ENCODE measurements at places on chromosomes 13 and 19.
A peak's percentile ranks its signal among the peaks of the same experiment; 100 is the strongest.

GRCh38 chr13:64675255-64675892 is 2554.8 kb downstream of the PCDH9 start:
- no peak for DNase-seq

- no peak for DNase-seq
Measured at GRCh38 chr19:17026706-17027534, at the start of gene CPAMD8. Gene CPAMD8 (minus strand): TSS chr19:17026810. CDS start chr19:17026642, 168 bp downstream.

DNA sequence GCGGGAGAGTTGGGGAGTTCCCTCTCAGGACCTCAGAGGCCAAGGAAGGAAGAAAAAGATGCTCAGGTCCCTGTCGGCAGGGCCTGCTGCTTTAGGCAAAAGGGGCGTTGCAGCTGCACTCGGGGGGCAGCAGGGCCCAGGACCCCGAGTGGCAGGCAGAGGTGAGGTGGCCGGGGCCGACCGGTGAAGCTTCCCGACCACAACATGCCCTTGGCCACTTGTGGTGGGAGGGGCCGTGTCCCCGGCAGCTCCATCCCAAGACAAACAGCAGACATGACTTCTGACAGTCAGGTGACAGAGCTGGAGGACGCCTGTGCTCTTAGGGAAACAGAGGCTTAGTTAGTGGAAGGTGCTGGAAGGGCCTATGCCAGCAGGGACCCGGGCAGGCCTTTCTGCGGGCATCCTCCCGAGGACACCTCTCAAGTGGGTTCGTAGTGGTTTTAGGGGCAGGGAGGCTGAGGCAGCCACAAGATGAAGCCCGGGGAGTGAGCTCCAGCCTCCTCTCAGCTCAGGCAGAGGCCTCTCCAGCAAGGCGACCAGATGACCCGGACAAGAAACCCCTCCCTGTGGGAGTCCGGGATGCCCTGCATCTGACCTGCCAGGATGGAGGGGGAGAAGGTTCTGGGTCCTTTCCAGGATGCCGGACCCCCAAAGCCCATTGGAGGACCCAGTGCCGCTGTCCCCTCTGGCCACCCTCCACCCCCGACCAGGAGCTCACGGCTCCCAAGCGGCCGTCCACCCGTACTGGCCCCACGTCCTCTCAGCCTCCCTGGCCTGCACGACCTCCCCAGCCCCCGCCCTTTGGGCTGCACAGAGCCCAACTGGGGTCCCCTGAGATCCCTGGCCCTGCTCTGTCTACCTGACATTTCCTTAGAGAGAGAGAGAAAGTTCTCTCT is 24.2 kb downstream of the BTBD2 start:
- no peak for DNase-seq

GRCh38 chr13:32976912-32977311 is 39.3 kb upstream of the KL start:
- DNase-seq: no peak

DNA sequence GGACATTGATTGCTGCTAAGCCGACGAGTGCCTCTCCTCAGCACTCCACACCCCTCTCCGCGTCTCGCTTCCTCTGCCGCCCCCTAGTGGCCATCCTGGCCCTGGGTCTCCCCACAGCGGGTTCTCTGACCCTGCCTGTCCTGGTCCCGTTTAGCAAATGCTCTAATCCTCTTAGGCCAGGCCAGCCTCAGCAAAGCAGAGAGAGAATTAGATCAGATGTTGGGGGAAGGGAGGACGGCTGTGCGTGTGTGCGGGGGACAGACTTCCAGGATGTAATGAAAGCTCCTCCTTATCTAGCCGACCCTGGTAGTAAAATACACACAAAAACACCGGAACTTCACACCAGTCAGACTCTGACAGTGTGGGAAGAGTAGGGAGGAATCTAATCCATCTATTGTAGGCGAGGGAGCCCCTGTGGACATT is 4.5 kb downstream of the TPRX2 start:
- DNase-seq: no peak

GRCh38 chr13:98873377-98874028 is 104.4 kb downstream of the DOCK9 start:
- no peak for DNase-seq

DNA sequence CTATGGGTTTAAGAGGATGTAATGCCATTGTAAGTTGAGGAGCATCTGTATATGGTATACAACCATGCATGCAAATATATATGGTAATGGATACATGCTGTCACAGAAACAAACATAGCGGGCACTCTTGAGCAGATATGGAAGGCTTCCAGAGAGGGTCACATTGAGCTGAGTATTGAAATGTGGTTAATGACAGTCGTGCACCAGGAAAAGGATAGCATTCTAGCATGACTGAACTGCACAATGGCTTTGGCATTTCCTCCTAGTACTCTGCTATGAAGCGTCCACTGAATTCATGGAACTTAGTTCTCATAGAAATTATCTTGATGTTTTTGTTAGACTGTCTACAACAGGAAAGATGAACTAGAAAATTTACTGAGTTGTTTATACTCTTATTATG is 25.2 kb downstream of the DGKH start:
- no peak for DNase-seq

DNA sequence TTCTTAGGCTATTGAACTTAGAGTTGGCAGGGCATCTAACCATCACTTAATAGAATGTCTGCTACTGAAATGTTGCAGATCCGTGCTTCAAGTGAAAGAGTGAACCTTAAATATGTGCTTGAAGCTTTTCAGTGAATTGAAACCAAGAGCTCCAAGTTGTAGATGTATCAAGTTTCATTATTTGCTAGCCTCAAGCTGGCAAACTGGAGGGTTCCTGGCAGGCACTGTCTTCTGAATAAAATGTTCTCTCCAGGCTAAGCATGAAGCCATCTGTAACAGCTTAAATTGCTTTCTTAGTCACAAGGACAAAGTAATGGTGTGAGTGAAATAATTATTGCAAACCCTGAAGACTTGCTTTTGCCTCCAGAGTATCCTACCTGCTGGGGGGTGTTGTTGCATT is 415.0 kb upstream of the SPRY2 start:
- DNase-seq: no peak

GRCh38 chr13:114055766-114056165 is 76.7 kb downstream of the RASA3 start:
- no peak for DNase-seq

DNA sequence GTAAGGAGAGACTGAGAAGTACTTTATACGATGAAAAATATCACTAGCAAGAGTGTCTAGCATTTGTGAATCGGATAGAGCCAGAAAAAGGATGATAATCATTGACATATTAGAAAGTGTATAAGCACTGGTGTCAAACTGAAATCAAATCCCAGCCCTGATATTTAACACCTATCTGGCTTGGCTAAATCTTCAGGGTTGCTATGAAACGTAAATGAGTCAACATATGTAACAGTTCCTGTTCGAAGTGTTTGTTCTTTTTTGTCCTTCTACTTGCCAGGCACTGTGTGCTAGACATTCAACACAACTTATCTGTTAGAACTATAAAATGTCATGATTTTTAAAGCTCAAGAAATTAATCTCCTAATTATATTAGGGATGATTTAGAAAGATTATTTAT is 40.8 kb downstream of the SERPINE3 start:
- DNase-seq: no peak

DNA sequence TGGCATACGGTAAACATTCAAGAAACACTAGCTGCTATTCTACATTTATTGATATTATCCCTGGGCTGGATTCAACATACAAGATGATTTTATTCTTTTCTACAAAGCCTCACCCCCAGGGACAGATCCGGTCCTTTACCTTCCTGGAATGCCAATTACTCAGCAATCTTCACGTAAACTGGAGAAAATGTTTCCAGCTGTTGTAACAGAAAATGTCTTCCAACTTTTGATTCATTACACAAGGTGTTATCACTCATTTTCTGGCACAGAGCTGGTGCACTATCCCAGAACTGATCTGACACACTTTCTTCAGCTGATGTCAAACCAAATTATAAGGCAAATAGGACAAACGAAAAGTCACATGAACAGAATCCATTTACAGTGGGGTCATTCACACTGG is 33.1 kb downstream of the DCLK1 start:
- DNase-seq: no peak

DNA sequence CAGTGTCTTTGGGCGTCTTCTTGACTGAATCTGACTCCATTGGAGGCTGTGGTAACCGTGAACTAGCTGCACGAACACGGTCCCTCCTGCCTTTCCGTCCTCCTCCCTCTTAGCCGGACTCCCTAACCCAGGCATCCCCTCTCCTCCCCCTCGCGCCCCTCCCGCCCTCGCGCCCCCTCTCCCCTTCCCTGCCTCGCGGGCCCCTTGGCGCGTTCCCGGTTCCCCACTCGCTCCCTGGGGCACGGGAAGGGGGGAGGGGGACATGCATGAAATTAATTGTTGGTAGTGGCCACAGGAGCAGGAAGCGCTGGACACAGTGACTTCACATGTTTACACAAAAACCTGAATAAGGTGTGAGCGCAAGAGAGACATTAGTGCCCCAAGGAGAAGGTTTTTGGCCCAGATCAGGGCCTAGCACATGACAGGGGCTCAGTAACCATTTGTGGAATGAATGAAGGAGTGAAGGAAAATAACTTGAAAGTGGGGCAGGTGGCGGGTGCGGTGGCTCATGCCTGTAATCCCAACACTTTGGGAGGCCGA is 279 bp downstream of the DMRTC2 start:
- DNase-seq: no peak

DNA sequence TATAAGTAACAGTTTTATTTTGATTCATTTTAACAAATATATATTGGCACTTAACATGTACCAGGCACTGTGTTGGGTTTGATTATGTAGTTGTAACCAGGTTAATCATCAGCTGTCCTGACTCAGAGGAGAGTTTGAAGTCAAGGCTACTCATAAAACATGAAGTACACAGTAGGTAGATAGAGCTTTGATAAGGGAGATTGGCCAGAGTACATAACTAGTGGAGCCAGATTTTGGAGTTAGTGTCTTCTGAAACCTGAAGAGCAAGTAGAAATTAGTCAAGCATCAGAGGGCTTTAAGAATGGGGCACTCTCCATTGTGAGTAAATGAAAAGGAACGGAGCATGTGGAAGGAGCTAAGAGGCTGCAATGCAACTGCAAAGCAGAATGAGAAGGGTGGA is 333.9 kb downstream of the RFC3 start:
- DNase-seq: no peak

DNA sequence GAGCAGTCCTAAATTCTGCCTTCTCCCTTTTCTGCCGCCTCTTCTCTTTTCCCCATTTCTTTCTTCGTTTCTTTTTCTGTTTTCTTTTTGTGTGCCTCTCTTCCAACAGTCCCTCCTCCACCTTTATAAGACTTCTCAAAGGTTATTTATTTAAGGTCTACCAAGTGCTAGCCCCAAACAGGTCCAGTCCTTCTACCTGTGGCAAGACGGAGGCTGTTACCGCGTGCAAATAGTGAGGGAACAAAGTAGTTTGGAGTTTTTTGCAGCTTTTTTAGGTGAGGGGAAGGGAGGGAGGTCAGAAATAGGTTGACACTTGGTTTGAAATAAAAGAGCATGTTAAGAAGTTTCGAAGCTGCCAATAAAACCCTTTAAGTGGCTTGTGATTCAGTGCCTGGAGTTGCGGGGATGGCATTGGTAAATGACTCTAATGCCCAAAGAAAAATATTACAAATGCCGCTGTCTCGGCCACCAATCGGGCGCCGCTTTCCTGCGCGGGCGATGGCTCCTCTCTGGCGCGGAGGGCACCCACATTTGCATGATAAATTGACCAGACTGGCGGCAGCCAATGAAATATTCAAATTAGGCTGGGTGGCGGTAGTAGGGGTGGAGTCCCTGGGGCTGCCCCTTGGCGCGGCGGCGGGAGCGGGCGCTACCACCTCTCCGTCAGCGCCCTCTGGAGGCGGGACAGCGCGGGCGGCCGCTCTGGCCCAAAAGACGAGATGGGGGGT is 7.5 kb upstream of the TSHZ3 start:
- DNase-seq: no peak

DNA sequence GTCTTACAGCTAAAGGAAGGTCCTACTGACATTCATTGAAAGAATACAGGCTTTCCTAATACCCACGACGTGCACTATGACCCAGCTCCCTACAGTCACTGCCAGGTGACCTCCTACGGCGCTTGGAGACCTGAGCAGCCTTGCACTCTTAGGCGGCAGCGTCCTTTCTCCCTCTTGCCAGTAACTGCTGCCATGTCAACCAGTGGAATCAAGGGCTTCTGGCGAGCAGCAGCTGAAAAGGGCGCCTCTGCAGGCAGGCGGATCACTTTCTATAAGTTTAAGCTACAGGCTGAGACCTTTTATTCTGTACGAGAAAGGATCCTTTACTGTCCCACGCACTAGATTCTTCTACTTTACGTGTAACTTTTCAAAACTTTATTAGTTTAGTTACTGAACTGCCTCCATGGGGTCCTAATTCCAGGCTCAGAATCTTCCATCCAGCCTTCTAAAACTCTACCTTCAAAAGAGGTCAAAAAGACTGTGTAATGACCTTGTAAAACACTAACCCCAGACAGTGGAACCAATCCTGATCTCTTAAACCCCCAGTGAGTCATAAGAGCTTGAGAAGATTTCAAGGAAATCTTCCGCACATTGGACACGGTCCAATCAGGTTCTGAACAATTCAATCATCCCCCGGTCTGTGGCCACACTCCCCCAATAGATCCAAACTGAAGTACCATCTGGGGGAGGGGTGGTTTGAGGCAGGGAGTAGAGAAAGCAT is 1.9 kb downstream of the KCTD12 start:
- no peak for DNase-seq

- DNase-seq: no peak
Measured at GRCh38 chr13:85724546-85725432, 74.4 kb downstream of the SLITRK6 start.

GRCh38 chr13:40251343-40252032 is 415.0 kb downstream of the FOXO1 start:
- peak; percentile 87 for DNase-seq

GRCh38 chr13:53238261-53238660 is 209.6 kb downstream of the OLFM4 start:
- no peak for DNase-seq
